Naive thymus-derived CD8-positive, alpha-beta T cell (primary cell): ENCODE measurements at places on chromosomes 4 and X.

- no peak for DNase-seq
- no peaks in the 10 kb centered on the region for H3K4me1 ChIP-seq
- peaks cover 29% of the 10 kb centered on the region for H3K27me3 ChIP-seq
- no peak overlapping the region for H3K4me3 ChIP-seq
- no peaks in the 10 kb centered on the region for H3K36me3 ChIP-seq
- no peak overlapping the region for H3K27ac ChIP-seq
Observed at GRCh38 chr4:41795796-41796385, 47.4 kb upstream of the PHOX2B start.

- no peaks in the 10 kb centered on the region for H3K36me3 ChIP-seq
- no peak for DNase-seq
- no peak overlapping the region for H3K4me3 ChIP-seq
Observed at GRCh38 chr4:154004016-154004415, 215.1 kb upstream of the SFRP2 start.

- no peak for DNase-seq
- H3K27ac ChIP-seq, result no peak overlapping the region
- peaks cover 10% of the 10 kb centered on the region for H3K4me1 ChIP-seq
- no peak overlapping the region for H3K4me3 ChIP-seq
Observed at GRCh38 chr4:6248394-6248793, 21.3 kb upstream of the WFS1 start.

DNA sequence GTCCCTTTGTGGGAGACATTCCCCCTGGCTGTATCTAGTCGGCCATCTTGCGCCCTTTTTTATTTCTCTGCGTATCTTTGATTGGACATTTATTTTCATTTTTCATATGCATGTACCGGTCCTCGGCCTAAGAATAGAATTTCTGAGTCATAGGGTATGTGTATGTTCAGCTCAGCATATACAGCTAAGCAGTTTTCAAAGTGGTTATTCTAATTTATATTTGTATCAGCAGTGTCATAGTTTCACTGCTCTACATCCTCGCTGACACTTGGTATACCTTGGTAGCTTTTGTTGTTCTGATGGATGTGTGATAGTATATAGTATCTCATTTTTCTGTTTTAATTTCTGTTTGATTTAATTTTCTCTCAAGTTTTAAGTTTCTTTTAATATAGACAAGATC is 38.7 kb downstream of the BEX3 start:
- H3K4me3 ChIP-seq, result no peak overlapping the region
- no peaks in the 10 kb centered on the region for H3K27me3 ChIP-seq
- no peak overlapping the region for H3K27ac ChIP-seq
- H3K36me3 ChIP-seq, result no peaks in the 10 kb centered on the region

DNA sequence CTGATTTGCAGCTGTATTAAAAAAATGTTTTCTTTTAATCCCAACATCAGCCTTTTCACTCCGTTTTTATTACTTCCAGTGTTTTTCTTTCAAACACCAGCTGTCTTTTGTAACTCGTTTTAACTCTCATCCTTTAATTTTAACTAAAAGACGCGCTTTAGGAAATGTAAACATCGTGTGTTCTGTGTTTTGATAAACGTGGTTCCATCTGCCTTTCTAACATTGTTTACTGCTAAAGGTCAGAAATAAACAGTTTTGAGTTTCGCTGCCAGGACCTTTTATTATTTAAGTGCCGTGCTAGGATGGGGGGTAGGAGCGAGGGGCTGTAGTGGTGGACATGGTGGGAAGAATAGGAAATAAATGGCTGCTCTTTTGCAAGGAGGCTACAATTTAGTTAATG is 1.5 kb downstream of the N4BP2 start:
- peaks cover 24% of the 10 kb centered on the region for H3K36me3 ChIP-seq
- H3K4me1 ChIP-seq, result peaks cover 47% of the 10 kb centered on the region
- peak overlapping the region; percentile 97 for H3K27ac ChIP-seq
- DNase-seq, result no peak

- H3K4me1 ChIP-seq, result peaks cover 14% of the 10 kb centered on the region
- no peak overlapping the region for H3K4me3 ChIP-seq
- H3K27ac ChIP-seq, result no peak overlapping the region
- no peaks in the 10 kb centered on the region for H3K27me3 ChIP-seq
- no peak for DNase-seq
Observed at GRCh38 chr4:78781924-78782323, 5.8 kb downstream of the BMP2K start.

- peaks cover 8% of the 10 kb centered on the region for H3K27me3 ChIP-seq
- no peak overlapping the region for H3K27ac ChIP-seq
- H3K4me3 ChIP-seq, result no peak overlapping the region
- H3K4me1 ChIP-seq, result peaks cover 7% of the 10 kb centered on the region
- no peaks in the 10 kb centered on the region for H3K36me3 ChIP-seq
Observed at GRCh38 chrX:134180601-134181274, 56.2 kb upstream of the CCDC160 start.

GRCh38 chr4:1345903-1346780 is 866 bp upstream of the UVSSA start:
- H3K27me3 ChIP-seq, result no peaks in the 10 kb centered on the region
- peaks cover 31% of the 10 kb centered on the region for H3K4me1 ChIP-seq
- no peaks in the 10 kb centered on the region for H3K36me3 ChIP-seq
- DNase-seq, result peak; percentile 62
- peak overlapping the region; percentile 98 for H3K4me3 ChIP-seq
